ENCODE measurements at places on chromosomes 16 and 17. TPM values are rescaled to one million over a fixed set of nuclear protein-coding genes. Genes with fewer than 3 reads are reported as not detected.

Gene TMIGD1
- not detected for total RNA-seq

Gene NTN3
- 3.2 TPM for total RNA-seq

Gene PSKH1
- total RNA-seq, result 17.8 TPM

Gene TMC5
- total RNA-seq, result 1.4 TPM

Gene MILR1
- not detected for total RNA-seq

Gene WNK4
- total RNA-seq, result 3.5 TPM

Gene NME2
- total RNA-seq, result 1,280 TPM

Gene PRSS36
- 0.23 TPM for total RNA-seq

Gene ABCA3
- total RNA-seq, result 58.4 TPM

Gene ST6GALNAC2
- 23.0 TPM for total RNA-seq

Gene CIITA
- 0.41 TPM for total RNA-seq

Gene PRAC2
- total RNA-seq, result not detected

Gene SMIM36
- not detected for total RNA-seq

Gene FBXW10
- not detected for total RNA-seq

Gene USP43
- total RNA-seq, result 7.3 TPM

Gene HOXB1
- total RNA-seq, result not detected

Gene MBTPS1
- 66.8 TPM for total RNA-seq

Gene SEZ6
- not detected for total RNA-seq

Gene PPP1R27
- not detected for total RNA-seq

Gene KIF19
- total RNA-seq, result not detected

Gene JUP
- total RNA-seq, result 352 TPM
